ENCODE measurements at places on chromosomes 5 and 9.

GRCh38 chr5:75824323-75824722 lies 107.1 kb upstream of the POC5 start:
- no peak for DNase-seq

GRCh38 chr9:75532233-75533050 lies 358.0 kb upstream of the PCSK5 start:
- no peak for DNase-seq

GRCh38 chr5:55720188-55720703 lies 8.1 kb upstream of the SLC38A9 start:
- DNase-seq, result no peak

DNA sequence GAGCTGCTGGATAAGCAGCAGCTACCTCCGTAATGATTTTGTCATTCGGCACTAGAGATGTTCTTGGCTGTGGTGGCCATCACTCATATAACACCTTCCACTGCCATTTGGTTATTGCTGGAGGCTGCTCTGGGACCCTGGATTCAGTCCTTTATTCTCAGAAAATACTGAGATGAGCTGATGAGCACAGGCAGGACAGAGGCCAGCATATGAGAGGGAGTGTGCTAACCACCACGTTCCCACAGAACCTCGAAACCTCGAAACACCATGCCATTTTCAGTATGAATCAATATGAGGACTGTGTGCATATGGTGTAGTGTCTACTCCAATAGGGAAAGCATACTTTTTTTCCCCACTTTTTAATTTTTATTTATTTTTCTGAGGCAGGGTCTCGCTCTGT lies 56.6 kb downstream of the ADAM19 start:
- no peak for DNase-seq

DNA sequence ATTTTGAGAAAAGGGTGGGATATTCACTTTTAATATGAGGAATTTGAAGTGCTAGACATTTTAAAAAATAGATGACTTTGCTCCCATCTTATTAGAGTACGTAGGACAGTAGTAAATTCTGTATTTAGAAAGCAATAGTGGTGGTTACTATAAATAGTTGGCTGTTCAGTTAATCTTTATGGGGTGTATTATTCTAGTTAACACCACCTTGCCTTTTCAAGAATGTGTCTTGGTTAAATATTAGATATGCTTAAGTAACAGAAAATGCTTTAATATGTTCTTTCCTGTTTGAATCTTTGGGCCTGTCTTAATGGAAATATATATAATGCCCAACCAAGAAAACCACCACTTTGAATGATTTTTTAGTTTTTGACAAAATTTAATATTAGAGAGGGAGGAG lies 608.7 kb upstream of the FAM174A start:
- no peak for DNase-seq

Data from NCI-H524 (cell line).